Thoracic aorta (tissue), 2 donors: ENCODE measurements at places on chromosomes 16 and 17. TPM values are rescaled to one million over a fixed set of nuclear protein-coding genes. Genes with fewer than 3 reads are reported as not detected.

DNA sequence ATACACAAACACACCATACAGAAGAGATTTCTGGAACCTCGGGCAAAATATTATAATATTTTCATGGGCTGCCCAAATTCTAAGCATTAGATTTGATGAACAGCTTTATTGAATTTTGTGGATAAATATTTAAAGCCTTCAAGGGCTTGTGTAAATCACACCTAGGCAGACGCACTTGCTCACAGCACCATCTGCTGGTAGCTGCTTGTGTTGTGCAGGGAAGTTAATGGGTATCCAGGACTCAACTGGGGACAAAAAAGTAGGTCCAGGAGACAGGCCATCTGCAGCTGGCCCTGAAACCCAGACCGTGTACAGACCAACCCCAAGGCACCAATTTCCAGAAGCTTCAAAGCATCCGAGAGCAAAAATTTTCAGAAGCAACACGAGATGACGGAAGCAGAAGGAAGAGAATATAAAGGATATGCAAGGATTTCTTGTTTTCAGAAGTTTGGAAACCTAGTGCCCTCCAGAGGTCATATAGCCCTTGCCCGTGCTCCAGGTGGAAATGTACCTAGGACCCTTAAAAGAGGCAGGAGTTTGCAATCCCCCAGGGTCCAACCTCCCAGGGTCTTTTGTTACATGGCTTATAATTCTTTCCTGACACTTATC lies 140.0 kb downstream of the CHD9NB start:
- DNase-seq, result no peak

DNA sequence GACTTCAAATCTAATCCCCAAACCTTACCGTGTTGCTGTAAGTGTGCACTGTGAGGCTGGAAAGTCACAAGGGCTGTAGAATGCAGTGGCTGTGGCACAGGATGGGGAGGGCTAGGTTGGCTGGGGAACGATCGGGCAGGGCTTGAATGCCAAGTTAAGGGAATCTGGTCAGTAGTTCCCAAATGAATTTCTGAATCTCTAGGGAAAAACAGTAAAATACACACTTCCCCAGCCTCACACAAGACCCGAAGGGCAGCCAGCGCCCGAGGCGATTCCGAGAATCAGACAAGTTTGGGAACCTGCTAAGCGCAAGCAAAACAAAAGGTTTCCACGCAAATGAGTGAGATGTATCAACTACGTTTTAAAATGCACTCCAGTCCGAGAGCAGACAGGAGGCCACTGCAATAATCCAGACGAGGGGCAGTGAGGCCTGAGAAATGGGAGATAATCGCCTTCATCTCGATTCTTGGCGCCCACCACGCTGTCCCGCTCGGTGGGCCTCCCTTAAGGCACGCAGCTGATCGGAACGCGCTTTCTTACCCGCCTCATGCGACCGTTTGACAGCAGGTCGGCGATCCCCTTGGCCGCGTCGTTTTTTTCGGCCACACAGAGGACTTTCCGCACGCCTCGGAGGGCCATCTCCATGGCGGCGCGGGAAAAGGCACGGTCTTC lies 599 bp downstream of the TOP3A start:
- no peak for DNase-seq

Gene KRT25
- total RNA-seq, result not detected

Gene ABCA6
- 38.5 TPM for total RNA-seq

Gene MYH1
- not detected for total RNA-seq

Gene YPEL3
- 69.2 TPM for total RNA-seq

Gene LITAFD
- total RNA-seq, result not detected
